ENCODE measurements at places on chromosomes 2 and 18.

DNA sequence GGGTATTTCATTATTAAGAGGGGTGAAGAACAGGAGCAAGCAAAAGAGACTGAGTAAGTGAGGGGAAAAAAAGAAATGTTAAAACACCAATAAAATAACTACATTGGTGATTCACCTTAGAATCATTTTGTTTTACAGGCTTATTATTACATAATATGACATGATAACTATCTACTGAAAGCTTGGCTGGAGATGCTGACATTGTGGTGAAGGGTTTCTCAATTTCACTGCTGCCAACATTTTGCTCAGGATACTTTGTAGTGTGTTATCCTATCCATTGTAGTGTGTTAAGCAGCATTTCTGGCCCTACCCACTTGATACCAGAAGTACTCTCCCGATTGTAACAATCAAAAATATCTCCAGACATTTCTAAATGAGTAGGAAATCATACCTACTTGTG, 1564.6 kb upstream of the NXPH2 start:
- no peak for DNase-seq

DNA sequence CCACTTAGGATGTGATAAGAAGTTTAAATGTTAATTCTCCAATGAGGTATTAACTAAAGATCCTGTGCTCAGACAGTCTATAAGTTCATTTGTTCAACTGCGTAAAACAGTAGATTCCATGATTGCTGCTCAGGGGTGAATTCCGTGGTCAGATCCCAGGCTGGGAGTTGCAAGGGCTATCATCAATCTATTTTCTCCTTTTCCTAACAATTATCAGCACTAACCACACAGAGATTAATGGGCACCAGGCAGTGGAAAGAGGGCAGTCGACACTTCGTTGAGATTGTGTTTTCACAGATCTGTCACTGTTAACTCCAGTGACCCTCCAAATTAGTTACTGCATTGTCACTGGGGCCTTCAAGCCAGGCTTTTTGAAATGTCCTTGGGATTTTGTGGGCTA, 154.1 kb upstream of the SPRED2 start:
- DNase-seq: no peak

GRCh38 chr2:9226458-9227380, 20.1 kb downstream of the ASAP2 start:
- no peak for DNase-seq

DNA sequence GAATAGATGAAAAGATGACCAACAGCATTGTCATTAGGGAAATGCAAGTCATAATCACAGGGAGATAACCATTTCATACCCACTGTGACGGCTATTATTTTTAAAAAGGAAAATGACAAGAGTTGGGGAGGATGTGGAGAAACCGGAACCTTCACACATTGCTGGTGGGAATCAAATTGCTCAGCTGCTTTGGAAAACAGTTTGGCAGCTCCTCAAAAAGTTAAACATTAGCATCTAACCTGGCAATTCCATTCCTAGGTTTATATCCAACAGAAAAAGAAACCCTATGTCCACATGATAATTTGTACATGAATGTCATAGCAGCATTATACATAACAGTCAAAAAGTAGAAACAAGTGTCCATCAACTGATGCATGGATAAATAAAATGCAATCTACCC, 58.2 kb downstream of the KCNG3 start:
- DNase-seq: no peak

- no peak for DNase-seq
These were observed 201.5 kb upstream of the BOD1L2 start for GRCh38 chr18:56945171-56946083.

DNA sequence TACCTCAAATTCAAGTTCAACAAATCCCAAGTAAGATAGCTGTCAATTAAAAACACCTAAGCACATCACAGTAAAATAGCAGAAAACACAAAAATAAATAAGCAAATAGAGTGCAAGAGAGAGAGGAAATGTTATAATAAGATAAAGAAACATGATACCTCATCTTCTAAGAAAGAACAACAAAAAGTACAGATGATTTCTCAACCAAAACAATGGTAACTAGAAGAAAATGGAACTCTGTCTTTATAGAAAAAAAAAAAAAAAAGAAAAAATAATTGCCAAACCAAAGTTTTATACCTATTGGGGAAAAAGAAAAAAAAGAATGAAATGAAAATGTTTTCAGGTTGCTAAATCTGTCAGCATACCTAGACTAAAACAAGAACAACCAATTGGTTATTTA, 1253.5 kb upstream of the CDH2 start:
- DNase-seq: no peak

DNA sequence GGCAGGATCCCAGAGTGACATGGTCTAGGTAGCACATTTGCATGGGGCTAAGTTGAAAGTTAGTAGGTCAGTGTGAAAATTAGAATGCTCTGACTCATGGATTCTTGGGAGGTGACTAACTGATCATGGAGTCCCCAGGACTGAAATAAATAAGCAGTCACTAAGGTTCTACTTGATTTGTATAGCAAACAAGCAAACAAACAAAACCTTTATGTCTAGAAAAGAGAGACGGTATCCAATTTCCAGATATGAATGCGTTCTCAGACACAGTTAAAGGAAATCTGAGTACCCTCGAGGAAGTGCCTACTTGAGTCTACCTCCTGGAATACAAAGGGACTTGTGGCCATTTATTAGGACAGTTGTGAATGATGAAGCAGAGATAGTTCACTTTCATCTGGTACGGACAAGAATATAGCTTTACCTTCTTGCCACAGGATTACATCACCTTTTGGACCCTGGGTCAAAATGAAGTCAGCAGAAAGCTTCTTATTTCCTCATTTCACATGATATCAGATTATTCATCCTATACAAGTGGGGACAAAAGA, 54.3 kb upstream of the AGPS start:
- DNase-seq: no peak

GRCh38 chr2:237213315-237214022, 127.8 kb downstream of the COPS8 start:
- DNase-seq: no peak

DNA sequence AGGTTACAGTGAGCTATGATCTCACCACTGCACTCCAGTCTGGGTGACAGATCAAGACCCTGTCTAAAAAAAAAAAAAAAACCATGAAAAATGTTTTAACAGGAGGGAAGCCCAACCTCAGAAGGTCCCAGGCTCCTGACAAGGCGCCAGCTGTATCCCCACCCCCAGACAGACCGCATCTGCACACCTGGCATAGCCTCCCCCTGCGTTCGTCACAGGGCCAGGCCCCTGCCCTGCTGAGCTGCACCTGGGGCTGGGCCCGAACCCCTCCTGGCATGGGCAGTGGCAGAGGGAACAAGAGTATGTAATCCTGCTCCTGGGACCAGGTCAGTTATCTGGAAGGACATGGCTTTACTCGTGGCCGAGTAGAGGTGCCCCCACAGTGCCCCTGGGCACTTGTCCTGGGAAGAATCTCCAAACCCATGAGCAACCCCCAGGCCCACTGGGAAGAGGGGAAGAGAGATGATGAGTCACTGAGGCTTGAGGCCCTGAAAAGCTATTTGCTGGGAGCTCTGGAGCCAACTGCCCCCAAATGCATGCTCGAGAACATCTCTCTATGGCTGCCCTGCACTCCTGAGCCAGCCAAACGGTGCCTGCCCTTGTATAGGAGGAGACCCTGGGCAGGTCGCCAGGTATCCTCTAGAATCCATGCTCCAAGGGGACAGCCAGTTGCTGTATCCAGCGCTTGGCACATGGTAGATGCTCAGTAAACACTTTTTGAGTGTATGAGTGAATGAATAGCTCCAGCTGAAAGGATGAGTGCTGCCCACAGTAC, 265.5 kb downstream of the ATAD2B start:
- no peak for DNase-seq
